Activated naive CD4-positive, alpha-beta T cell treated with Interleukin-2 at 50 U/mL for 16 hours (primary cell): ENCODE measurements at places on chromosomes 3 and 15.

DNA sequence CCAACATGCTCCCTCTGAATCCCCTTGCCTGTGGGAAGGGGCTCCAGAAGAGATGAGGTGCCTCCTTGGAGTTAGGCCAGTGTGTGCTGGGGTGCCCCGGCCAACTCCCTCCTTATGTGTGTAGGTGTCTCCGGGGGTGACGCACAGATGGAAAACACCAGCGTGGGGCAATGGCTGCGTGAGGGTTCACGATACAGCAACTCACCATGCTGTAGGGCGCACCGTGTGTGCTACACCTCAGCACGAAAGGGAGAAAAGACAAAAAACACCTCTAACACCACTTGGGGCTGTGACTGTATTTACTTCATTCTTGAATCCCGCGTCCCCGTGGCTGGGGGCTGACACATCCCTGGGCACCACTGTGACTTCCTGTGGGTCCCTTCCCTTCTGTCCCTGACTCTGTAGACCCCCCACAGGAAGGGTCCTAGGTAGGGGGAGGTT is 1.6 kb upstream of the CALML4 start:
- no peak for DNase-seq

- no peak for DNase-seq
These were observed 125.7 kb downstream of the TBL1XR1 start for GRCh38 chr3:177071496-177072156.

DNA sequence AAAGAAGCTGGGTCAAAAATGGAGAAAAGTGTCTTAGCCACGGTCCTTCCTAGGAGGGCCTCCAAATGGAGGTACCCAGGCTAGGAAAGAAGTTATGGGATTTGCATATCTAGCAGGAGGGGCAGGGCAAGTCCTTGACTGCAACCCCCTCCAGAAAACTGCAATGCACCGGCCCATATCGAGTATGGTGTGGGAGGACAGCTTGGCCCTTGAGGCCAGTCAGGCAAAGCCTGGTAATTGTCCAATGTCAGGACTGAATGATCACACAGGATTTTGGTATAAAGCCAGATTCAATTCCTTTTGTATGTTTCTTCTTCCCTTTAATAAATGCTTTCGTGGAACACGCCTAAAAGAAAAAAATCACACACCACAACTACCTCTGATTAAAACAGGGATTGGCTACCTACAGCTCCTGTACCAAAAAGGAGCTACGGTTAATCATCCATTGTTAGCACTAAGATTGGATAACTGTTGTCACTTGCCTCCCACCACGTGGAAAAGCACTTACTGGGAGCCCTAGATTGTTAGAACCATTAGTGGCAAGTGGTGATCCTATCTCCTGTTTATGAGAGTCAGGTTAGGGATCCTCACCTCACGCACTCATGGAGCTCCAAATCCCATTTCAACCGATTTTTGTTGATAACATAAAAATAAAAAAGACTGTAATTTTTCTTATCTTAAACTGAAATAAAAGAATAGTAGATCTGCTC is 1.2 kb downstream of the ZNF770 start:
- no peak for DNase-seq

- no peak for DNase-seq
These were observed 15.6 kb downstream of the KCTD6 start for GRCh38 chr3:58507356-58508078.

DNA sequence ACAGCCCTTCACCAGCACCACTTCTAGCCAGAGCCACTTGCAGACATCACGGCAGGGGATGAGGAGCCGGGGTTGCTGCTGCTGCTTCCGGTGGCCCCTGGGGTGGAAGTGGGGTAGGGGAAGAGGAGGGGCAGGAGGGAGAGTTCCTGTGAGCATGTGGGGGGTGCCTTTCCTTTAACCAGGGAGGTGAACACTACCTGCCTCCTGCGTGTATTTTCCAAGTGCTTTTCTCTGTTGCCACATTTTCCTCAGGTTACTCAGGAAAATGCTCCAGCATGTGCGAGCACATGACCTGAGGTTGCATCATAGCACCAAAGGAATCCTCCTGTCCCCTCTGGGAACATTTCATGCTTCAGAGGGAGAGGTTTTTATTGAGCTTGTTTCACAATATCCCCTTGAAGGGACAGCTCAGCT is 12.2 kb upstream of the SACM1L start:
- peak; percentile 56 for DNase-seq

DNA sequence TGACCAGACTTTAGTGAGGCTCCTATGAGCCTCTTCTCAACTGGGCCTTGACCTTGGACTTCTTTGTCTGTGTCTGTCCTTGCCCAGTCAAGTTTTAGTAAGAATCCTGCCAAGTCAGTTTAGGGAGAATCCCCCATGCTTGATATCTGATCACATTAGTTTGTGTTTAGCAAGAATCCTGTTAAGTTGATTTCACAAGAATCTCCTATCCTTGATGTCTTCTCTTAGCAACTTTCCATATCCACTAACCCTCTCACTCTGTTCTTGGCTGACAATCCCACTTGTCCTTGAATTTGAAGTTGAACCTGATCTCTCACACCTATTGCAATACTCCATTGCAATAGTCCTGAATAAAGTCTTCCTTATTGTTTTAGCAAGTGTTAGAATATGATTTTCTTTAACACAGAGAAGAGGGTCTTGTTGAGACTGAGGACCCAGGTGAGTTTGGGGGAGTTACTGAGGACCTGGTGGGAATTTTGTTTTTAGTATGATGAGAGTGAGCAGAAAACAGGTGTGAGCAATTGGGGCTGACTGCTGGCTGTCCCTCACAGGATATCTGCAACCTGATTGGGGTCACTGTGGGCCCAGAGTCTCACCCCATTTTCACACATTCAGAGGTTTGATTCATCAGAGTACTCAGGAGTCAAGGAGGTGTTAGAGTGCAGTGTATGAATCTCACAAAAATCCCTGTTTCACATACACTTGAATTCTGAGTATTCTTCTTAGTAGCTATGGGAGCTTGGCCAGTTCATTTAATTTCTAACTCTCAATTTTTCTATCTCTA is 39.9 kb upstream of the TNFAIP8L3 start:
- no peak for DNase-seq

DNA sequence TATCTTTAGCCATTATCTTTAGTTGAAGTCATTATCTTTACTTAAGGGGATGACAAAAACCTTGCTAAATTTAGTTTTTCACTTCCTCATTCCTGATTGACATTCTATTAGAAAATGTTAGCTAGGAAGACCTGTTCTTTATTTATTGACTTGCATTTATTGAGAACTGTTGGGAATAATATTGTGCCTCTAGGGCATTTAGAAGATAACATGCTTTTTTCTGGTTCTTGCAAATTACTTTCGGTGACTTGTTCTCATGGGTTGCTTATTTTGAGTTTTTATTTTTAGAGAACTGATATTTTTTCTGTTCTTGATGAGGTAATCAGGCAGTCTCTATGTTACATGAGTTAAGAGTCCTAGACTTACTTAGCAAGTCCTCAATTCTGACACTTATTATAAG is 48.3 kb upstream of the CTDSPL start:
- DNase-seq: no peak

- DNase-seq: no peak
These were observed 29.3 kb downstream of the SPSB4 start for GRCh38 chr3:141080431-141080830.

DNA sequence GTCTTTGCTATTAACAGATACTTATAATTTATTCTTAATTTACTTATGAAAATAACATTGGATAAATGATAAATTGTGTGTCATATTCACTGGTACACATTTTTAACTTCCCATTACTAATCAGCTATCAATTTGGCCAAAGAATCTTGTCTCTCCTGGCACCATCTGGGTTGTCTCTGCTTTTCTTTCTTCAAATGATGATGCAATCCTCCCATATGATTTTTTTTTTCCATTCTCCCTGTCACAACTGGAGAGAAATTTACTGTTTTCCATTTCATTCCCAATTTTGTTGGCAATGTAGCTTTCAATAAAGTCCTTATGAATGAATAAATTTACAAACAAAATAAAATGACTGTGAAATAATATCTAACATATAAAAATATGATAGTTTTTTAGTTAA is 743.7 kb upstream of the EPHA6 start:
- DNase-seq: no peak

DNA sequence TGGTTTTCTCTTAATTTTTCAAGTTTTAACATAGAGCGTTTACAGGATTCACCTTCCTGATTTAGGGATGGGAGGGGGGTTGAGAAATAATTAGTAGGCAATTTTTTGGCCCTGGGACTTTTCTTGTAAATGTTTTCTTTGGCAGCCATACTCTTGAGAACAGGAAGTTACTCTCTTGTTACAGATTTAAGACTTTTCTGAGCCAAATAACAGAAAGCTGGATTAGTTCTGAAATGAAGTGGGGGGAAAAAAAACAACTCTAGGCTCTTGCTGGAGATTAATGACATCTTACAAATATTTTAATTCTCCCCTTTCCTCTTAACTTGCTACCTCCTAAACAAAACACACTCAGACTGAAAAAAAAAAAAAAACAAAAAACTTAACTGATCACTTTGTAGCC is 13.8 kb upstream of the POLR2M start:
- no peak for DNase-seq

- DNase-seq: no peak
These were observed 37.5 kb downstream of the CMC1 start for GRCh38 chr3:28278918-28279317.

GRCh38 chr3:122183893-122184590 is 574 bp downstream of the CASR start:
- DNase-seq: no peak

GRCh38 chr3:184241447-184242296 is 7.1 kb downstream of the ALG3 start:
- DNase-seq: no peak

DNA sequence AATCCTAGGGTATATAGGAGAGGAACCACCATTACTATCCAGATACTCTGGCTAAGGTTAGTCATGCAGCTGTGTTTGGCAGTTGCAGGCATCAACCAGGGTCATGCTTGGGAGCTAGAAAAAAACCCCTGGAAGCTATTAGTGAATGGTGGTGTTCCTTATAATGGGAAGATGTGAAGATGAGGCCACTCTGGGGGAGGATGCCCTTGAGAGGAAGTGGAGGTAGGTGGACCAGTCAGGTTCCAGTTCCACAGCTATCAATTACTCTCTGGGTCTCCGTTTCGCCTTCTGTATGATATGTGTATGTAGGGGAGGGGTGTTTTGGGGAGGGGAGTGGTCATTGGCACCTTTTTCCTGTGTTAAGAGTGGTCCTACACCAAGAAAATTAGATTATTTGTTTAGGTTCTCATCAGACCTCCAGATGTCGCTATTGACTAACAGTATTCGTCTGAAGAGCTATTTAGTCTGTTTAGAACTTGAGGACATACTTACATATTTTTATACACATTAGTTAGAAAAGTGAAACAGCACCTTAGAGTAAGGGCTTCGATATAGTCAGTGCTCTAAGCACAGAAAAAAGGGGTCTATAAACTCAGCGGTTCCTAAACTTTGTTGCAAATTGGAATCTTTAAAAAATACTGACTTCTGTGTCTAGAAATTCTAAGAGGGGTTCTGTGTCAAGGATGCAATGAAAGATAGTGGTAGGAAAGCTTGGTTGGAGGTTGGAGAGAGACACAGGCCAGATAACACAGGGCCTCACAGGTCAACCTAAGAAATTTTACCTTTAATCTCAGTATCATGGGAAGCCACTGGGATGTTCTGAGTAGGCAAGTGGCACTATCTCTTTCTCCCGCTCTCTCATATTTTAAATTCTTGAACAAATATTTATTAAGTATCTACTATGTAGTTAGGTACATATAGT is 9.1 kb upstream of the HPS3 start:
- no peak for DNase-seq

- DNase-seq: no peak
These were observed 684 bp downstream of the CAPN3 start for GRCh38 chr15:42359985-42360384.

DNA sequence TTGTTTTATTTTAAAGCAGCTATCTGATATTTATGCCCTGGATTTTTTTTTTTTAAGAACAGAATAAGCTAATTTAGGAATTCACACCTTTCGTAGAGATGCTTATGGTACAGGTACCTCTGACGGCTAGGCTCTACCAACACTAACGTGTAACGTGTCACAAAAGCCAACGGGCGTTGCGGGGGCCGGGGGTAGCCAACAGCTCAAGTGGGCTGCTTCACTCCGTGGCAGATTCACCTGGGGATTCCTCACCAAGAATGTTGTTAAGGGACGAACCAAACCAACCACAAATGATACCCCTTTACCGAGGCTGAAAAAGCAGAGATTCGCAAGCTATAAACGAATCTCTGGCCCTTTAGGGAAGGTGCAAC is 1.0 kb downstream of the TMCC1 start:
- peak; percentile 15 for DNase-seq

- no peak for DNase-seq
These were observed 17.0 kb downstream of the THAP10 start for GRCh38 chr15:70875001-70875782.

- no peak for DNase-seq
These were observed 125.4 kb upstream of the MME start for GRCh38 chr3:154954757-154955156.

DNA sequence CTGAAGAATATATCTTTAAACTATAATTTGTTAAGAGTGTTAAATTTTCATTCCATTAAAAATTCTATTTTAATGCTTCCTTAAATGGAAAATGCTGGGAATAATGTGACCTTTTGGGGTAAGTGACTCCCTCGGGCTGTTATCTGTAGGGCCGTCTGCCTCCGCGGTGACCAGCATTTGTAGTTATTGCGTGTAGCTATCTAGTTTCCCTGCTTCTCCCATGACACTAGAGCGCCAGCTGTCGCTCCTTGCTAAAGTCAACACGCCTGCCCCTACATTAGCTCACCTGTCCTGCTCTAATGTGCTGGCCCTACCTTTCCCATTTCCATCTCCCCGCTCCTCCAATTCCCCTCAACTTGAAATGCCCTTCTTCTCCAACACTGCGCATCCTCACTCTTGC is 12.4 kb upstream of the CHRM5 start:
- DNase-seq: no peak

DNA sequence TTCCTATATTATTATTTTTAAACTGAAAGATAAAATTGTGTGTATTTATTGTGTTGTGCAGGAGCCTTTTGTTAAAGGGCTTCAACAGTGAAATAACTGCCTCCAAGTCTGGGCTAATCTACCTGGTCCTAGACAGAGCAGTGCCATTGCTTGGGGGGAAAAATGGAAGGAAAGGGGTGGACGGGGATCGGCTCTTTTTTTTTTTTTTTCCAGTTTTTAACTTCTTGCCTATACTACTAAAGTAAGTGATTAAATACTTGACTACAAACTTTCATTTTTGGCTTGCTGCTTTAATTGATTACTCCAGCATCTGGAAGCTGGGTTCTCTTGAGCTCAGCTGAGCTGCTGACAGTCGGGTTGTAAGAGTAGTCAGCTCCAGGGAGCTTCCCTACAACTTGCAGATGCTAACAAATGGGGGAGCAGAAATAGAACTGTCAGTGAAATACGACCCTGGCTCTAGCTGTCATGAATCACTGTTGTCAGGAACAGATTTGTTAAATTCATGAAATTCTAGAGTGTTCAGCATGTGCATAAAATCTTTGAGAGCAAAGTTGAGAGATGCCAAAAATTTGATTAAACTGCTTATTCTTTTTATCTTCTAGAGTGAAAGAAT is 276.7 kb downstream of the ROBO1 start:
- DNase-seq: no peak

DNA sequence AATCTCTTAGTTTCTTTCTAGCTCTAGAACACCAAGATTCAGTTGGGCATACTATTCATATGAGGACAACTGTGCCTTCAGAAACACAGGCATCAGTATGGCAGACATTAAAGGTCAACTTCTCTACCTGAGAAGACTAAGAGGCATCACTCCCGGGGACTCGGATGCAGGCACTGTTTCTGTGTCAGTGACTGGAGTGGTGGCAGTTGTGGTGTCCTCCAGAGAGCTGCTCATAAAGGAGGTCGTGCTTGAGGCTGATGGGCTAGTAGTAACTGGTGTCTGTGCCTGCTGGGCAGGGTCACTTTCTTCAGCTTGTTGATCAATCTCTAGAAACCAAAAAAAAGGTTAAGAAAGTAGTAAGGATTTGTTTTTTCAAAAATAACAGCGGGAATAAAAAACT is 75.2 kb downstream of the FBXL22 start:
- peak; percentile 14 for DNase-seq
